ENCODE measurements at places on chromosomes 7 and 10.

DNA sequence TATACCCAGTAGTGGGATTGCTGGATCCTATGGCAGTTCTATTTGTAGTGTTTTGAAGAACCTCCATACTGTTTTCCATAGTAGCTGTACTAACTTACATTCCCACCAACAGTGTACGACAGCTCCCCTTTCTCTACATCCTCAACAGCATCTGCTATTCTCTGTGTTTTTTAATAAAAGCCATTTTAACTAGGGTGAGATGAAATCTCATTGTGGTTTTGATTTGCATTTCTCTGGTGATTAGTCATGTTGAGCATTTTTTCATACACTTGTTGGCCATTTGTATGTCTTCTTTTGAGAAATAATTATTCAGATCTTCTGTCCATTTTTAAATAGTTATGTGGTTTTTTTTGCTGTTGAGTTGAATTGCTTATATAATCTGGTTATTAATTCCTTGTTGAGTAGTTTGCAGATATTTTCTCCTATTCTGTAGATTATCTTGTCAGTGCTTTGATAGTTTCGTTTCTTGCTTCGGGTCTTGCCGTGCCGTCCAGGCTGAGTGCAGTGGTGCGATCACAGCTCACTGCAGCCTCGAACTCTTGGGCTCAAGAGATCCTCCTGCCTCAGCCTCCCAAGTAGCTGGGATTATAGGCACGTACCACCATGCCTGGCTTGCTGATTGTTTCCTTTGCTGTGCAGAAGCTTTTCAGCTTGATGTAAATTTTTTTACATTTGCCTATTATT is 12.0 kb downstream of the MTG1 start:
- no peak for DNase-seq

DNA sequence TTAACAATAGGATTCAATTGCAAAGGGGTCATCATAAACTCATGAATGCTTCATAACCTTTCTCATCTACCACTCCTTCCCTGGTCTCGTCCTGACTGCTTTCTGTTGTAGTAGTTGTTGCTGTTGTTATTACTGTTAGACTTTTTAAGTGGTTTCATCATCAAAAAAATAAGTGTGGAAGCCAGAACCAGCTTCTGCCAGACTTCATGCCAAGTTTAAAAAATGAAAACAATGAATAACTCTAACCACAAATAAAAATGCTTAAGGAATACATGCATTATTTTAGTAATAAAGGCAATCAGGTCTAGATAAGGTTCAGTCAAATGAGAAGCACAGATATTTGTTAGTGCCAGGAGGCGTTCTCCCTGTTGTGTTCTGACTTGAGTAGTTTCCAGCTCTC is 85.4 kb downstream of the PCLO start:
- DNase-seq, result no peak

GRCh38 chr10:102505462-102506115 is 1.8 kb downstream of the SUFU start:
- DNase-seq, result peak; percentile 54

GRCh38 chr7:12771378-12771877 is 84.0 kb downstream of the ARL4A start:
- peak; percentile 47 for DNase-seq

- no peak for DNase-seq
These were observed at the start of gene TMEM176B for GRCh38 chr7:150799741-150800580. TMEM176B (minus strand) TSS chr7:150800364; CDS start chr7:150796569, 3,795 bp downstream.

DNA sequence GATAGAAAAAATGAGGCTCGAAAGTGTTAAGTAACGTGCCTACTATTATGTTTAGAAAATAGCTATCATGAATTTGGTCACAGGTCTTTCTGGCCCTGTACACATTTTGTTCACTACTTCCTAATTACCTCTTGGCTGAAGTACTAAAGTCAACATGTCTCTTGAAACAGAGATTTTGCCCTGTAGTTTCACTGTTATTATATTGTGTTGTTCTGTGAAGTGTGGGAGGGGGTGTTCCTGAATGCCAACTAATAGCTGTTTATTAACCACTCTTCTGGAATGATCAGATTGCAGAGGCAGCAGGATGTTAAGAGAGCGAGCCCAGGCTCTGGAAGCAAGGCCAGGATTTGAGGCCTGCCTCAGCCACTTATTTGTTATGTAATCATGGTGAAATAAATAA is 72.1 kb downstream of the RNF133 start:
- DNase-seq, result peak; percentile 19

DNA sequence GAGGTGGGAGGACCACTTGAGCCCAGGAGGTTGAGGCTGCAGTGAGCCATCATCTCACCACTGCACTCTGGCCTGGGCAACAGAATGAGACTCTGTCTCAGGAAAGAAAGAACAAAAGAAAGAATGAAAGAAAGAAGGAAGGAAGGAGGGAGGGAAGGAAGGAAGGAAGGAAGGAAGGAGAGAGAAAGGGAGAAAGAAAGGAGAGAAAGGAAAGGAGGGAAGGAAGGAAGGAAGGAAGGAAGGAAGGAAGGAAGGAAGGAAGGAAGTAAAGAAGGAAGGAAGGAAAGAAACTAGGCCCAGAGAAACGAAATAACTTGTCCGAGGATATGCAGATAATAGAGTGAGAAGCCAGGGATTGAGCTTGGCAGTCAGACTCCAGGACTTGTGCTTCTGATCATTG is 102.1 kb downstream of the SKIDA1 start:
- no peak for DNase-seq

GRCh38 chr7:137328373-137329120 is 15.0 kb downstream of the PTN start:
- DNase-seq, result peak; percentile 69

DNA sequence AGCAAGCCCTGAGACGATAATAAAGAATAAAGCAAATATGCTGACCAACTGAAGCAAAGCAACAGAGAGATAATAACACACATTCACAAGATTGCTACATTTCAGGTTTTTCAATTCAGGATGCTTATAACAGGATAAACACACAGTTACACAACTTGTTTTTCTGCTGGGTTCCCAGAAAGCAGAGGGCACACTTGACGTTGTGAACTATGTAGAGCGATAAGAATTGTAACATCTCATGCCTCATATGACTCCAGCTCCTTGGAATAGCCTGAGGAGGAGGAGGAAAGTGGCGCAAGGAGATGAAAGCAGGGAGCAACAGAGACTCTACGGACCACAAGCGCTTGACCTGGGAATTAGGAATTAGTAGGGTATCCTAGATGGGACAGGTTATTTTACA is 201.7 kb downstream of the SKAP2 start:
- DNase-seq, result no peak

- no peak for DNase-seq
These were observed 295.1 kb downstream of the EXOC4 start for GRCh38 chr7:133547981-133548380.

DNA sequence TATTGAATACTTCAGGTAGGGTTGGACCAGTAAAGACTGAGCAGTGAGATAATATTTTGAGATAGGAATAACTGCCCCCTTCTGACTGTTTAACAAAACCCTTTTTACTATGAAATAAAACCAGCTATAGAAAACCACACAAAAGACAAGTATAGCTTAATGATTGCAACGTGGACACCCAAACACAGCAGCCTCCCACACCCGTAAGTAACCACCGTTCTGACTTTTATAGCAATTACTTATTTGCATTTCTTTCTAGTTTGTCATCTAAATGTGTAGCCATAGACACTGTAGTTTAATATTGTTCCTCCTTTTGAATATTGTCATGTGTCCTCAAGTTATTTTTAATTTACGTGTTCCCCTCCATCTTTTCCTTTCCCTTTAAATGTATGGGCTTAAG is 42.9 kb upstream of the SYPL1 start:
- DNase-seq, result no peak

GRCh38 chr10:113960617-113961181 is 83.0 kb upstream of the ADRB1 start:
- DNase-seq, result peak; percentile 40

GRCh38 chr7:93374345-93374940 is 142.3 kb downstream of the VPS50 start:
- DNase-seq, result peak; percentile 20

GRCh38 chr10:106033065-106033464 is 1131.4 kb downstream of the SORCS1 start:
- DNase-seq, result no peak

DNA sequence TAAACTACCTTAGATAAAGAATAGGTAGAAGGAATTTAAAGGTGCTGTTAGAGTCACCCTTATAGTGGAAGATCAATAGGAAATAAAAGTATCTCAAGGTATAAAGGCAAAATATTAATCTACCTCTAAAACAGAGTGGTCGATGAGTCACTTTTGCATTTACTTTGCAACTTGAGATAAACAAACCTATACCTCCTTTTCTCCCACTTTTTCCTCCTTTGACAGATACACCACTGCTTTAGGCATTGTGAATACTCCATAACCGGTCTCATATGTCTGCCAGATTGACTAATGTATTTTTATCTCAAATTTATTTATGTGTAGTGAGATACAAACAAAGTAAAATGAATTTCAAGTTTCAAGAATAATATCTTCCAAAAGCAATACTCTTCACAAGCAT is 193.5 kb downstream of the SKAP2 start:
- DNase-seq, result no peak

- DNase-seq, result no peak
These were observed 45.1 kb upstream of the LYZL1 start for GRCh38 chr10:29243750-29244149.

DNA sequence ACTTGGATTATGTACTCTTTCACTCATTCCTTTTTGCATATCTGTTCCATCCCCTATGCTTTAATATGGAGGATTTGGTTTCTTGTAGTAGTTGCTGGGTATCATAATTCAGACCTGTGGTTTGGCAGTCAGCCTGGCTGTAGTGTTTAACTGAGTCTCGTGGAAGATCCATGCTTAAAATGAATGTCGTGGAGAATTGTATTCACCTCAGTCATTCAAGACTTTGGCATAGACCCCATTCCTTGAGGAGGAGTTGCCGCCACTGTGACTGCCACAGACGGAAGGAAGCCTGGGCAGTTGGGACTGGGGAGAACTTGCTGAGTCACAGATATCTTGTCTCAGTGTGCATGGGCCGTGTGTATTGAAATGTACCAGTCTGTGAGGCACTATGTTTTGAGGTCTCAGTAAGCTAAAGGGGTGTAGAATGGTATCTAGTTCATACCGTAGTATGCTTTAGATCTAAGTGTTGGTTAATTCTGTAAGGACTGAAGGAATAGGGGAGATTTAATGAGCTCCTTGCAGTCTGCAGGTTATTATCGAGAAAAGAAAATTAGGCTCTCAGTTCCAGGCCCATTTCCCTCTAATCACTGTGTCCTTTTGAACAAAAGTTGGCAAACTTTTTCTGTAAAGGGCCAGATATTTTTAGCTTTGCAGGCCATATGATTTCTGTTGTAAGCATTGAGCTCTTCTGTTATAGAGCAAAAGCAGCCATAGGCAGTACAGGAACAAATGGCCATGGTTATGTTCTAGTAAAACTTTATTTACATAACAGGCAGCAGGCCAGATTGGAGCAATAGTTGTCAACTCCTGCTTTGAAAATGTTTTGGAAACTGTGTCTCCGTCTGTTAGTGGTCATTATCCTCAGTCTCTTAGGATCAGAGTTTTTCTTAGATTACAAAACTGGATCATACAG is 76.8 kb downstream of the TPST1 start:
- DNase-seq, result no peak

DNA sequence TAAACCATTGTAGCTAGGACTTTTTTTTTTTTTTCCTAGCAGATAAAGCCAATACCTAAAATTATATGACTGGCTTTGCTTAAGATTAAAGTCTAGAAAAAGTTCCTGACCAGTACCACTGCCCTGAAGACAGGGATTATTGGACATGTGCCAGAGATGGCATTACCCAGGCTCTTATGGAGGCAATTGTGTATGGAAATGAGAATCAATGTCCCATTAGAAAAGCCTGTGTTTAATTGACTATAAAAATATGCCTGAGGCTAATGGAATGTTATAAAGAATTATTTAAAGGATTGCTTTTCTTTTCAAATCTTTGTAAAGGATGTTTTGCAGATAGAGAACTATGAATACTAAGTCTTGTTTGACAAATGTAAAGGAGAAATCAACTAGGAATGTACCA is 196.7 kb downstream of the ANK3 start:
- peak; percentile 1 for DNase-seq

DNA sequence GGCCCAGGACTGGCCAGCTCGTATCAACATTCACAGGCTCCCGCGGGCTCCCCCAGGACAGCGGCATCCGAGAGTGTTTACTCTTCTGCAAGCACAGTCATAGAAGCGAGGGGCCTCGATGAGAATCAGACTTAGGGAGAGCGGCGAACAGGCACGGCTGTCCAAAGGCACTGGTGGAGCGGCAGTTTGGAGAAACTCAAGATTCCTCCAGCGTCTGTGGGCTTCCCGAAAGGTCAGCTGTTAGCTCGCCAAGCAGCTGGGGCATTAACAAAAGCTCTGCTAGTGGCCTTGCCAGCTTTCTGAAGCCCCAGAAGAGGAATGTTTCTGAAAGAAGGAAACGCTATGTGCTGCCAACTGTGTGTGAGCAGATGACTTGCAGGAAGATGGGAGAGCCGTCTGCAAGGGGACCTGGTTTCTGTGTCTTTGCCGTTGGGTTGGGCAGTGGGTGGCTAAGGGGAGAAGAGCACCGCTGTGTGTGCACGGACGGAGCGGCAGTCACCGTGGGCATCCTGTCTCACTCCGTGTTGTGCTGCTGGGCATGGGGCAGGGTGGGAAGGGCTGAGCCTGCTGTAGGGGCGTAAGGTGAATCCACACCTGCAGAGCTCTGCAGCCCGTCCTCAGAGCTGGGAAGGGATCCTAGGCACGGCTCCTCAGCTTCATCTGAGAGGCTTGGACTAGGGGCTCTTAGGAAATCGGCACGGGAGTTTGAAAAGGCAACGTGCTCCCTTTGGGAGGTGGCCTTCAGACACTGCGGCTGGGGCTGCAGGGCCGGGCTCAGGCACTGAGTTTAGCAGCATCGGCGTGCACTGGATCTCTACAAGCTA is 42.1 kb downstream of the AMZ1 start:
- no peak for DNase-seq

DNA sequence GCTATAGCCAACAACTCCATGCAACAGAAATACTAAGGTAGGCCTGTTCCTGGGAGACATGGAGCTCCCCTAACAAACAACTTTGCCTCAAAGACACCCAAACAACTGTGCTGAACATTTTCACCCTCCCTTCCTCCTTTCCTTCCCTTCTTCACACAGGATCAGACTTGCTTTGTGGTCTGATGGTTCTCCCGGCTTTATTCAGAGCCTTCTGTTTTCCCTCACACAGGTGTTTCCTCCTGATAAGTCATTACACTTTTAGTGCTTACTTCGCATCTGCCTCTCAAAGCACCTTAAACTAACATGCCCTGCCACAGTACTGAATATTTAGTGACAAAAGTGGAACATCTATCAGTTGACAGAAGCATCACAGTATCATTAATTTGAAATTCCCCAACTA is 56.3 kb upstream of the YAE1 start:
- no peak for DNase-seq
